ENCODE measurements at places on chromosomes 4 and X. TPM values are rescaled to one million over a fixed set of nuclear protein-coding genes. Genes with fewer than 3 reads are reported as not detected.

- no peak overlapping the region for H3K27ac ChIP-seq
- no peaks in the 10 kb centered on the region for H3K27me3 ChIP-seq
- H3K4me3 ChIP-seq: no peak overlapping the region
- no peak for DNase-seq
Measured at GRCh38 chr4:94814237-94814636, 56.5 kb downstream of the BMPR1B start.

- peak; percentile 86 for DNase-seq
- H3K4me3 ChIP-seq: no peak overlapping the region
- H3K27ac ChIP-seq: peak overlapping the region; percentile 88
- peaks cover 20% of the 10 kb centered on the region for H3K4me1 ChIP-seq
- no peaks in the 10 kb centered on the region for H3K36me3 ChIP-seq
- H3K27me3 ChIP-seq: no peaks in the 10 kb centered on the region
Measured at GRCh38 chr4:6772223-6772928, 10.2 kb upstream of the KIAA0232 start.

- no peaks in the 10 kb centered on the region for H3K36me3 ChIP-seq
- peak overlapping the region; percentile 97 for H3K27ac ChIP-seq
- H3K27me3 ChIP-seq: no peaks in the 10 kb centered on the region
- DNase-seq: no peak
- H3K4me1 ChIP-seq: no peaks in the 10 kb centered on the region
Measured at GRCh38 chr4:37685161-37685822, 884 bp downstream of the RELL1 start.

DNA sequence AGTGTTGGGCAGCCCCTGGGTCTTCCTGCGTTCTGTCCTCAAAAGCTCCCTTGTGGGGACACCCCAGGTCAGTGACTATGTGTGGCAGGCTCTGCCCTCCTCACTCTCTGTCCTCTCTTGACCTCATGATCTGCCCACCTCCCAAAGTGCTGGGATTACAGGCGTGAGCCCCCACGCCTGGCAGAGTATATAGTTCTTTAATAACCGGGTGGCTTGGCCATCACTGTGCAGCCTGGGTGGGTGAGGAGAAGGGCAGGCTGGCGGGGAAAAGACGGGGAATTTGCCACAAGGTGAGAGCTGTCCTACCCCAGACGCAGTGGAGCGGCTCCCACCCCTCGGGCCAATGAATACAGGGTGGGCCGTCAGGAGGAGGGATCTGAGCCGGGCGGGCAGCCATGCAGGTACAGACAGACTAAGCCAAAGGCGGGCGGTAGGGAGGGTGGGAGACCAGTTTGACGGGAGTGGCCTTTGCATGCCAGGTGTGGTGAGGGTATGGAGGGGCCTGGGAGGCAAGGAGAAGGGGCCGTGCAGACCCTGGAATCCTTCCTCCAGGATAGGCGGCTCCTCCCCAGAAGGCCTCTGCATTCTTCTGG, 2.5 kb downstream of the SH3BP2 start:
- peak overlapping the region; percentile 87 for H3K27ac ChIP-seq
- H3K4me3 ChIP-seq: no peak overlapping the region
- peaks cover 50% of the 10 kb centered on the region for H3K4me1 ChIP-seq
- no peaks in the 10 kb centered on the region for H3K36me3 ChIP-seq
- H3K27me3 ChIP-seq: no peaks in the 10 kb centered on the region
- no peak for DNase-seq

GRCh38 chr4:36278789-36279188, 2.6 kb upstream of the DTHD1 start:
- no peak overlapping the region for H3K27ac ChIP-seq
- no peak for DNase-seq
- no peaks in the 10 kb centered on the region for H3K36me3 ChIP-seq
- H3K4me1 ChIP-seq: no peaks in the 10 kb centered on the region

DNA sequence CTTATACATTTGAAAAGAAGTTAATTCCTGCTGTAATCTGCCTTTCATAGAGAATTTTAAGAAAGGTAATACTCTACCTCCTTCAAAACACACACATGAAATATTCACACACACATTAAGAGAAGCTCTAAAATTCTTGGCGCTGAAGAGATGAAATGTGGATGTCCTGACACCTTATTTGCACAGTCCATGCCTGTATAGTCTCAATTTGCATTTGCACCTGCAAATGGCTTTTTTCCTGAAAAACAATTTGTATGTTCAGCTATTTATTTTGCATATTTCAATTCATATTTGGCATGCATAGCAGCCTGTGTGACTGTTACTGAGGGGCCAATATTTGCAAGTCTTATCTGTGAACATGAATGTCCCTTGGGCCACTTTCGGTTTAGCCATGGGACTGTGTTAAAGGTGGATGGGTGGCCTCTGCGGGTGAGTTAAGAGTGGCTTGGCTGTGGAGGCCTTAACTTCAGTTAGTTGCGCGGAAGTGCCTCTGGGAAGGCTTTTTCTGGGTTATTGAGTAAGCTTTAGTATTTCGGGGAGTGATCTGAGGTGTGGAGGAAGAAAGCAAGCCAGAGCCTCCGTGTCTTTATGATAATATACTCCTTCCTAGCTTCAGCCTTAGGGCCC, 443.3 kb upstream of the FAT1 start:
- no peaks in the 10 kb centered on the region for H3K36me3 ChIP-seq
- DNase-seq: no peak
- no peaks in the 10 kb centered on the region for H3K4me1 ChIP-seq
- H3K27me3 ChIP-seq: no peaks in the 10 kb centered on the region
- H3K27ac ChIP-seq: no peak overlapping the region

DNA sequence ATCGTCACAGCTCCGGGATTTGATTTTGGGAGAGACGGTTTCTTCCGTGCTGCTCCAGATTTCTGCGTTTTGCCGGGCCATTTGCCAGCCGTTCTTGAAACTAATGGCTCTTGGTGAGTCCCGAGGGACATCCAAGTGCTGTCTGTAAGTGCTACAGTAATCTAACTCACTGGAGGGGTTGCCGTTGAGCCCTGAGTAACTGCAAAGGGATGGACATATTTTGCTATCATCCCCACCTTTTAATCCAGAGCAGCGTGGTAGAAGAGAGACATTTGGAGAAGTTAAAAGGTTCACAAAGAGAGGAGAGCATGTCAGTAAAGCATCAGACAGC, 88.9 kb upstream of the PDLIM3 start:
- no peaks in the 10 kb centered on the region for H3K36me3 ChIP-seq
- no peaks in the 10 kb centered on the region for H3K27me3 ChIP-seq
- H3K4me1 ChIP-seq: no peaks in the 10 kb centered on the region
- no peak overlapping the region for H3K27ac ChIP-seq
- no peak overlapping the region for H3K4me3 ChIP-seq
- no peak for DNase-seq

DNA sequence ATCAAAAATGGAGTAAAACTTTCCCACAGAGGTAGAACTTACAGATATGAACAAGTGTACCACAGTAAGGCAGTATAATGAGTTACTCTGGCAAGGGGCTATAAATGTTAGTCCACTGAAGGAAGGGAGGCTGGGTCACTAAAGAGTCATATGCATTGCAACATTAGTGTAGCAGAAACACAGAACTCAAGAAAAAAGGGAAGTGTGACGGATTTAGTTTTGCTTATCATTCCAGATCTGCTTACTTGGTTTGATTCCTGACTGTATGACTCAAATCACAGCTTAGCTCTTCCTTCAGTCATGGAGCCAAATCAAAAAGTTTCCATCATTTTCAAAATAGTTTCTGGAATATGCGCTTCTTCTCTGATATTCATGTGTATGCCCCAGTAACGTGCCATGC, 148.7 kb downstream of the FSTL5 start:
- H3K36me3 ChIP-seq: no peaks in the 10 kb centered on the region
- H3K4me1 ChIP-seq: no peaks in the 10 kb centered on the region
- no peak overlapping the region for H3K27ac ChIP-seq
- H3K4me3 ChIP-seq: no peak overlapping the region

GRCh38 chr4:138788267-138788790, 227.3 kb upstream of the NOCT start:
- no peaks in the 10 kb centered on the region for H3K36me3 ChIP-seq
- H3K4me1 ChIP-seq: no peaks in the 10 kb centered on the region
- no peak overlapping the region for H3K27ac ChIP-seq
- no peak overlapping the region for H3K4me3 ChIP-seq
- H3K27me3 ChIP-seq: no peaks in the 10 kb centered on the region

DNA sequence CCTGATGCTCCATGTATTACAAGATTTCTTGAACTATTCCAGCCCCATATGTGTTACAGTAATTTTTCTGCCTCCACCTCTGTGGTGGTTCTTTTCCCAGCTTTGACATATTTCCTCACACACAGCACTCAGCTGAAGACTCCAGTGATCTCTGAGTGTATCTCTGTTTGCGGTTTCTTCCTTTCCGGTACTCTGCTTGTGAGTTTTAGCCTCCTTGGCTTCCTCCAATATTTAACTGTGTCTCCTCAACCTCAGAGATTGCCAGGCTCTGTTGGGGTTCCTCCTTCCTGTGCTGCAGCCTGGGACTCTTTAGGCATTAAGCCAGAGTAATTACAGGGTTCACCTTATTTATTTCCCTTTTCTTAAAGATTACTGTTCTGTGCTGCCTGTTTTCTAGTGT, 73.2 kb downstream of the NFKB1 start:
- DNase-seq: no peak
- H3K27ac ChIP-seq: no peak overlapping the region
- H3K36me3 ChIP-seq: no peaks in the 10 kb centered on the region
- H3K4me3 ChIP-seq: no peak overlapping the region
- H3K27me3 ChIP-seq: no peaks in the 10 kb centered on the region

- H3K4me1 ChIP-seq: no peaks in the 10 kb centered on the region
- H3K36me3 ChIP-seq: peaks cover 6% of the 10 kb centered on the region
- no peak overlapping the region for H3K4me3 ChIP-seq
- DNase-seq: no peak
- H3K27ac ChIP-seq: no peak overlapping the region
Measured at GRCh38 chr4:48153791-48154550, 19.9 kb upstream of the TXK start.

DNA sequence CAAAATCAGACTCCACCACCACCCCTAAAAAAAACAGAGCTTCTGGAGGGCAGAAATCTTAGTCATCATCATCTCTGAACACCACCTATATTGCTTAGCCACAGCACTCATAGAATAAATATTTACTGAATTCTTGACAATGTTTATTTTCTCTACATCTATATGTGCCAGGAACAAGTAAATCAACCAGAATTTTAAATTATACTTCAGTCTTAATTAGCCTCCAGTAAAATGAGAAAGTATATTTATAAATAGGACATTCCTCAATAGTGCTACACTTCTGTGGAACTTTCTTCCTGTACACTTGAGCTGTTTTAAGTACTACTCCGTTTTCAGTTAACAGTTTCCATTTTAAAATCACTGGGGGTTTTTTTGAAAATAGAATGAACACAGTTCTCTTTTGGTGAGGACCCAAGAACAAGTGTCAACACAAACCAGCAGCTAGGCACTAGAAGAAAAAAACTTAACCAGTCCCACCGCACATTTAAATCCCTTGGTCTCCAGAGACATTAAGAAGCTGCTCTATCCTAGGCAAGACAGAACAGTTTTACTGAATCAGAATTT, 25.5 kb downstream of the SMIM14 start:
- no peaks in the 10 kb centered on the region for H3K27me3 ChIP-seq
- no peak overlapping the region for H3K27ac ChIP-seq
- H3K36me3 ChIP-seq: no peaks in the 10 kb centered on the region
- no peak overlapping the region for H3K4me3 ChIP-seq
- no peaks in the 10 kb centered on the region for H3K4me1 ChIP-seq
- no peak for DNase-seq

GRCh38 chr4:12146339-12146738, 717.6 kb upstream of the HS3ST1 start:
- no peaks in the 10 kb centered on the region for H3K4me1 ChIP-seq
- H3K27me3 ChIP-seq: no peaks in the 10 kb centered on the region
- H3K4me3 ChIP-seq: no peak overlapping the region
- H3K36me3 ChIP-seq: no peaks in the 10 kb centered on the region
- DNase-seq: no peak
- H3K27ac ChIP-seq: no peak overlapping the region

- no peak overlapping the region for H3K4me3 ChIP-seq
- no peaks in the 10 kb centered on the region for H3K4me1 ChIP-seq
- H3K27ac ChIP-seq: no peak overlapping the region
- no peak for DNase-seq
- no peaks in the 10 kb centered on the region for H3K27me3 ChIP-seq
- no peaks in the 10 kb centered on the region for H3K36me3 ChIP-seq
Measured at GRCh38 chrX:109871121-109871888, 131.6 kb upstream of the TMEM164 start.

DNA sequence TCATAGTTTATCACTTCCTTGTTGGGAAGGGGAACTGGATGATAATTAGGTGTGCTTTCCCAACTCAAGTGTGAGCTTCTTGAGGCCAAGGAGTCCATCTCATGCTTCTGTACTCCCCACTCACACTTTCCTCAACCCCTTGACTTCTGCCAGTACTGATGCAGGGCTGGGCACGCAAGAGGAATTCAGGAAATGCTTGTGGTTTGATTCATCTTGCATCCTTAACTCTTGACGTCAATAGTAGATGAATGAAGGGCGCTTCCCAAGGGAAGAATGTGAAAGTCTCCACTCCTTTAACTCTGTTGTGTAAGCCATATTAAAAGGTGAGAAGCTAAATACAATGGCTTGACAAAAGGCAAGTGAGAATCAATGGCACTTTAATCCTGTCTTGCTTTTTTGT, 101.8 kb downstream of the AGTR2 start:
- H3K27ac ChIP-seq: peak overlapping the region; percentile 17
- no peak overlapping the region for H3K4me3 ChIP-seq
- DNase-seq: no peak
- no peaks in the 10 kb centered on the region for H3K4me1 ChIP-seq

DNA sequence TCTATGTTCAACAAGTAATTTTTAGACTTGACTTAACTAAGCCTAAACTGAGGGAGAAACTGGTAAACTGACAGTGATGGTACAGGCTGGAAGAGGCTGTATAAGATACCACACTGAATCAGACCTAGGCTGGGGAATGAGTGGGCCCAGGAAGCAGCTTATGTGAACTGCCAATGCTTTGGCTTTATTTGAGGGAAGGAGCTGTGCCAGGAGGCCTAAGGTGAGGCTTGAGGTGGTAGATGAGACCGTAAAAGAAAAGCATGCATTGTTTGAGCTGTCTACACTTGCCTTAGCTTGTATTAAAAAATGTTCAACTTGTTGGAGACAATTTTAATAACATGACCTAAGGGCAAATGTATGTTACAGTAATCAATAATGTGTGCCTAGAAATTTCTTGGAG, 96.2 kb downstream of the RS1 start:
- H3K4me1 ChIP-seq: no peaks in the 10 kb centered on the region
- H3K36me3 ChIP-seq: no peaks in the 10 kb centered on the region
- H3K27ac ChIP-seq: no peak overlapping the region
- H3K27me3 ChIP-seq: no peaks in the 10 kb centered on the region
- no peak for DNase-seq
- no peak overlapping the region for H3K4me3 ChIP-seq

GRCh38 chrX:1813809-1814208, 198.9 kb downstream of the ASMT start:
- no peaks in the 10 kb centered on the region for H3K36me3 ChIP-seq
- no peak overlapping the region for H3K27ac ChIP-seq
- peaks cover 5% of the 10 kb centered on the region for H3K27me3 ChIP-seq
- DNase-seq: no peak
- no peak overlapping the region for H3K4me3 ChIP-seq

Gene MEPE
- total RNA-seq: not detected

Gene LONRF3
- total RNA-seq: 16.0 TPM

Gene ENPEP
- total RNA-seq: 5.0 TPM

Gene GK
- 3.8 TPM for total RNA-seq

Gene SATL1
- total RNA-seq: not detected
